ENCODE measurements at places on chromosomes 16 and 17. TPM values are rescaled to one million over a fixed set of nuclear protein-coding genes. Genes with fewer than 3 reads are reported as not detected.

The CCR7 gene
- 0.17 TPM for total RNA-seq

The TBC1D3K gene
- 0.68 TPM for total RNA-seq

The SLFN14 gene
- not detected for total RNA-seq

The CD300LF gene
- not detected for total RNA-seq

The PRSS33 gene
- not detected for total RNA-seq

The NPIPB6 gene
- total RNA-seq: 2.0 TPM

The CCDC200 gene
- not detected for total RNA-seq

The TNFRSF17 gene
- total RNA-seq: not detected
